ENCODE measurements at places on chromosomes 2 and 18.

GRCh38 chr18:6449213-6449612 lies 34.5 kb upstream of the L3MBTL4 start:
- no peak for DNase-seq

DNA sequence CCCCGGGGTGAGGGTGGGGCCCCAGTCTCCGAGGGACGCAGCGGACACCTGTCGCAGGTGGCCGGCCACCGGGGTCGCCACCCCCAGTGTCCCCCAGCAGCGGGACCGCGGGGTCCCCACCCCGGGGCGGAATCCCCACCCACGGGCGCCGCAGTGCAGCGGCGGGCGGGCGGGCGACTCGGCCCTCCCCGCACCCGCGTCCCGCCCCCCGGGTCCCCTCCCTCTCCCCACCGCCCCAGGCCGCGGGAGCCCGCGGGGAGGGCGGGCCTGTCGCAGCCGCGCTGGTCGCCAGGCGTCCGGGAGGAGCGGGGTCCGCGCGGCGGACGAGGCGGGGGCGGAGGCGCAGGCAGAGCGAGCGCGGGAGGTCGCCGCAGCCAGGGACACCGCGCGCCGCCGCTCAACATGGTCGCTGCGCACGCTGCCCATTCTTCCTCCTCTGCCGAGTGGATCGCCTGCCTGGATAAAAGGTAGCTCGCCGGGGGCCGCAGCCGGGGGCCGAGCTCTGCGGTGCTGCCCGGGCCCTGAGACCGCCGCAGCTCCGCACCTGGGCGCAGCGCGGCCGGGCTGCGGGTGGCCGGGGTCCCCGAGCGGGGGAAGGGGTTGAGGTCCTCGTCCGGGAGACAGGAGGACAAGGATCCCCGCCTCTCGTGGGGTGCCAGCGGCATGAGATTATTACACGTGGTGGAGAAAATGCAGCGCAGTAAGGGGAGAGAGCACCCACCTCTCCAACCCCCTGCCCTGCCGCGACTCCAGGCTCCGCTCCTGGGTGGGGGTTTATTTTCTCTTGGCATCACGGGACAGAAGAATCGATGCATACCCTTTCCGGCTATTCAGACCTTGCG lies at the start of gene RAPGEF4:
Gene RAPGEF4, plus strand, starts transcription at position 264 of the 842 bp plus-strand sequence. Its CDS starts 139 bp downstream, at position 403.
- DNase-seq = peak; percentile 68

GRCh38 chr2:76478266-76479035 lies 767.7 kb upstream of the GCFC2 start:
- peak; percentile 17 for DNase-seq

- no peak for DNase-seq
These were observed 118.6 kb upstream of the CDC42EP3 start for GRCh38 chr2:37790019-37790418.

- peak; percentile 75 for DNase-seq
These were observed at the start of gene ZNF236 for GRCh38 chr18:76822506-76823160. Gene ZNF236, plus strand, starts transcription at chr18:76822557. Its CDS starts 51 bp downstream, at chr18:76822608.

GRCh38 chr2:145751629-145752028 lies 1231.7 kb upstream of the ZEB2 start:
- DNase-seq = no peak

DNA sequence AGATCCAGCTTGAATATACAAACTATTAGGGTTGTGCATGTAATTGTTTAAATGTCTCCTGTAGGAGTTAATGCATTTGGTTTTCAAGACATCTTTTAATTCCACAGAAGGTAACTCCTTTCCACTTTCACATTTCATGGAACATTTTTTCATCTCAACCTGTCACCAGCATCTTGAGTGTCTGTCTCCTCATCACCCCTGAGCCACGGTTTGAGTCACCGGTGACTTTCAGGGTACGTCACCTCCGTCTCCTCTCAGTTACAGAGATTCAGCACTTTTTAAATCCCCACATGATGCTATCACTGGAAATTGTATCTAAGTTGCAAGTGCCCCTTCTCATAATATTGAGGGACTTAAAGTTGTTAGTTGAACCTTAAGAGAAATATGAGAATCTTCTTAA lies 25.3 kb downstream of the GPR55 start:
- DNase-seq = no peak

DNA sequence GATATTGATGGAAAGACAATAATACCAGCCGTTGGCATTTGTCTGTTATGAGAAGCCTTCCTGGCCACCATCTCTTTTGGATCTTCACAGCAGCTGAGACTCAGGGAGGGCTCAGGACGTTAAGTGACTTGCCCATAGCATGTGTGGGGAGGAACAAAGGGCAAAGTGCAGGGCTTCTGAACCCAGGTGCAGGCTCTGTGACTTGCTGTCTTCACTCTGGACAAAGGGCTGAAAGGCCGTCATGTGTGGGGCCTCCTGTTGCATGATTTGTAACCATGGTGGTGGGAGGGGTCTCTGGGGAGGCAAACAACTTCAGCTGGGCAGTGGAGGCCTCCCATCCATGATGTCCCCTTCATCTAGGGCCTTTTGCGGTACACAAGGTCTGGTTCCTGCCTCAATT lies 65.5 kb upstream of the SIX2 start:
- DNase-seq = no peak

GRCh38 chr2:30149513-30149912 lies 2.7 kb downstream of the YPEL5 start:
- no peak for DNase-seq

DNA sequence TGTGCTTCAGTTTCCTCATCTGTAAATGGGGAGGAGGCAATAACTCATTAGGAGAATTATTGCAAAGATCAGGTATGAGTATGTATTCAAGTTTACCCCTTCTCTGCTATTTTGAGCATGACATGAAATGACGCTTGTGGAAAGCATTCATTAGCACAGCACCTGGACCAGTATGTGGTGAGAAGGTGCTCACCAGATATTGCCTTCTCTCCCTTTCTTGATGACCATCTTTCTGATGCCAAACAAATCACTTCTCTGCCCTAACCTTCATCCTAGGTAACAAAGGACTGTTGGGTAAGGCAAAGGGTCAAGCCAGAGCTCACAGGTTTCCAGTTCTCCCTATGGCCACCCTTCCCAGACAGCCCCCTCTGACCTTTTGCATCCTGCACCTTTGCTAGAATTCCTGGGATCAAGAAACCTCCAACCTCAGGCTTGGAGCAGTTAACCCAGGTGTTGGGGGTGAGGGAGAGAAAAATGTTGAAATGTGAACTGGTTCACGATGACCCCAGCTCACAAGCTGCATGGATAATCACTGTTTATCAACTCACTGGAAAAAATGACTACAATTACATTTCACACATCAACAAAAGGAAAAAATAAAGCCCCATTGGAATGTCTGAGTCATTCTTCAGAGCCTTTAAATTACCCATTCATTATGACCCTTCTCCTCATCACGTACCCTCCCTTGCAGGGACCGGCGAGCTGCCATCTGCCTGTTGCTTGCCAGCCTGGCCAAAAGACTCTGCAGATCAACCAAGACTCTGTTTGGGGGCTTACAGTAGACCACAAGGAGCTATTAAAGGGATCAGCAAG lies 41.6 kb downstream of the LBH start:
- no peak for DNase-seq

DNA sequence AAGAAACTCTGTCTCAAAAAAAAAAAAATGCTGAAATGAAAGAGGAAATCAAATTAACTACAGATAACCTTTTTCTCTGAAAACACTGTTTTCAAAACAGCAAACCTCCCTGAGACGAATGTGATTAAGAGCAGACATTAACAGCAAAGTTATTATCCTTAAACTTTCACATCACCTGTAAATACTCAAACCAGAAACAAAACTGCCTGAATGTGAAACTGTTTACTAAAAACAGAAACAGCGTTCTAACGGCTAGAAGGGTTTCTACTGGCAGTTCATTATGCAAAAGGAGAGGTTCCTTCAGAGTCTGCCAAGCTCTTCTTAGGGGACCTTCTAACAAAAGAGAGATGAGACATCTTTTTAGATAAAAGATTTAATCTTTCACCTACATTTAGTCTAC lies 45.9 kb downstream of the PNO1 start:
- DNase-seq = no peak

GRCh38 chr2:46323730-46324129 lies 26.5 kb downstream of the EPAS1 start:
- DNase-seq = no peak

- no peak for DNase-seq
These were observed 172.3 kb downstream of the SMAD7 start for GRCh38 chr18:48778344-48779011.

DNA sequence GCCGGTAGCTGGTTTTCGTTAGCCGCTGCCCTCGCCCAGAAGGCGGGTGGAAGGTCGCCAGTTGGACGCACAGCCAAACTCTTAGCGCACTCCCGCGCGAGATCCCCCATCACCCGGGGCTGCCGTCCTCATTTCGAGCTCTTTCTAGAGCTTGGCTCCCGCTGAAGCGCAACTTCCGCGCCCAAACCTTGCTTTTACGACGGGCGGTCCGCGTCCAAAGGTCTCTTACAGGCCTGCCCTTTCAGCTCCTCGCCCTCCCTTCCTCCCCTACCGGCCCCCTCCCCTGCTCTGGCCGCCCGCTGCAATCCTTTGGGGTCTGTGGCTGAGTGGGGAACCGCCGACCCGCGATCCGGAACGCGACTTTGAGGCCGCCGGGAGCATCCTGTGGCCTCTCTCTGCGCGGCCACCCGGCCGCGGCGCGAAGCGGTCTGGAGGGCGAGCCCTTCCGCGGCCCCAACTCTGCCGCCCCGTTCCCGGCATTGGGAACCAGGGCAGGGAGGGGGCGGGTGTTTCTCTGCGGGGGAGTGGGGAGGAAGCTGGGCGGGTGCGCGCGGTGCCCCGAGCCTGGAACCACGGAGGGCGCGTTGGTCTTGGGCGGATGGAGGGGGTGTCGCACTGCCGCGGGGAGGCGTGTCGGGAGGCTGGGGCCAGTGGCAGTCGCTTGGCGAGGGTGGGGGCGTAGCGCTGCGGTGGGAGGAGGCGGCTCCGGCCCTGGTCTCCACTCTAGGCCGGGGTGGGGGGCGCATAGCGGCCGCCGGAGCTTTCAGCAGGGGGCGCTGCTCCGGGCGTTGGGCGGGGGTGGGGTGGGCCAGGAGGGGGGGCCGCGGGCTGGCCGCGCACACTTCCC lies at the start of gene GDF7:
Gene GDF7, plus strand, starts transcription at position 841 of the 847 bp plus-strand sequence. CDS start 96 bp downstream, outside the sequence.
- DNase-seq = no peak

DNA sequence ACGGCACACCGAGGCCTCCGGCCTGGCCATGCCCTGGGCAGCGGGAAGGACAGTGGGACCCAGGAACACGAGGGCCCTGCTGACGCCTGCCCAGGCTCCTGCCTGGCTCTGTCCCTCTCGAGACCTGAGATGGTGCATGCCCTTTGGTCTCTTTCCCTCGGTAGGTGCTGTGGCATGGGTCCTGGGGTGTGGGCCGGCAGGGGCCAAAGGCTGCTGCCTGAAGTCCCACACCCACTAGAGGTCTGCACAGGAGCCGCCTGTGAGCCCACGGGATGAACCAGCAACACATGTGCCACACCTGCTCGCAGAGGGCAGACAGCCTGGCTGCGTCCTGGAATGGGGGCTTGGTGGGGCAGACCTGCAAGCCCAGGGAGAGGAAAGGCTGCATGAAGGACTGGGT lies 73.3 kb downstream of the NDUFA10 start:
- DNase-seq = no peak

GRCh38 chr2:72603481-72603880 lies 222.4 kb downstream of the EXOC6B start:
- peak; percentile 15 for DNase-seq

- DNase-seq = no peak
These were observed 27.0 kb downstream of the NRP2 start for GRCh38 chr2:205709319-205709718.

DNA sequence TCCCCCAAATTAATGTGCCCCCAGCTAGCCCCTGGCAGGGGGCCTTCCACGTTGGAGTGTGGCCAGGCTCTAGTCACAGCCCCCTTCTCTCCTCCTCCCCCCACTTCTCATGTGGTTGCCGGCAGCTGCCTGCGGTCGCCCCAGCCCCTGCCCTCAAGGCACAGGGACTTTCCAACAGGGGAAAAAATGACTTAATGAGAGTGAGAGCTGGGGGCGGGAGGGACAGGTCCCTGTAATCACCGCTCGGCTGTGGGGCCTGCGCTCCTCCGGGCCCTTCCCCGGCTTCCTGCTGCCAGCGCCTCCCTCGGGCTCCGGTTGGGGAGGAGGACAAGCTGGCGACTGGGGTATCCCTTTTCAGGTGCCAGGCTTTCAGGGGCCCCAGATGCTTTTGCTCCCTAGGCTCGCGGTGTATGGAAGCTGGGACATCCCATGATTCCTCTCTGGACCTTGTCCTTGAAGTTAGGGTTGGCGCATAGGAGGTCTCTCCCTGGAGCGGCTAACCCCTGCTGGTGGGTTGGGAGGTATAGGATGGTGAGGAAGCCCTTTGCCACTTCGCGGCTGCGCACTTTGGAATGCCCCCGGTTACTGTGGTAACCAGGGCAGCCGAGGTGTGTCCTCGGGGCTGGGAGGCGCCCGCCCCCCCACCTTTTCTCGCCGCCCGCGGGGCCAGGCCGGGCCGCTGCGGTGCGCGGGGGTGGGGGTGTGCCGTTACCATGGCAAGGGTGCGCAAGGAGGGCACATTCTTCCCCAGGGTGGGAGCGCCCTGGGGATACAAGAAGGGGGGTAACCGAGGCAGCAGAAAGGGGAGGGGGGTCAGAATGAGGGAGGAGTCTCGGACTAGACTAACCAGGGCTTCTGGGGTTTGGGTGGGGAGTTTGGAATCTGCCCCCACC lies 16.1 kb downstream of the WNT10A start:
- DNase-seq = peak; percentile 71

GRCh38 chr2:121155502-121156056 lies 129.4 kb downstream of the TFCP2L1 start:
- no peak for DNase-seq

DNA sequence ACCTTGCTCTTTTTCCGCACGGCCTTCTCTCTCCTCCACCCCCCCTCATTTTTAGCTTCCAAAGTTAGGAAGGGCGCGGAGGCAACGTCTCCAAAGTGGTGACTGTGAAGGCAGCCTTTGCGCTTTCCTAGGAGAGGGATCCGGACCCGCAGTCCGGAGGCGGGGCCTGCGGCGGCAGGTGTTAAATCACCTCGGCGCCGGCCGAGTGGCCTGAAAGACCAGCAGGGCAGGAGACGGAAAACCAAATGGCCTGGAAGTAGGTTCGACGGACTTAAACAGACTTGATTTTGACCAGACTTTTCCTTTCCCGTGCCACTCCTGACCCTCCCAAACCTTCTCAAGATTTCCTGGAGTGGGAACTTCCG lies 615 bp downstream of the GORASP2 start:
- no peak for DNase-seq

GRCh38 chr2:11784747-11785610 lies 38.5 kb downstream of the LPIN1 start:
- DNase-seq = peak; percentile 91

- no peak for DNase-seq
These were observed 262.5 kb downstream of the ZNF521 start for GRCh38 chr18:25089470-25089869.

- no peak for DNase-seq
These were observed 12.7 kb downstream of the ANKRD44 start for GRCh38 chr2:197297772-197298318.

All from retina (tissue), 1 donor.